Kasumi-1 (cell line): ENCODE measurements at places on chromosomes 1 and 21.

DNA sequence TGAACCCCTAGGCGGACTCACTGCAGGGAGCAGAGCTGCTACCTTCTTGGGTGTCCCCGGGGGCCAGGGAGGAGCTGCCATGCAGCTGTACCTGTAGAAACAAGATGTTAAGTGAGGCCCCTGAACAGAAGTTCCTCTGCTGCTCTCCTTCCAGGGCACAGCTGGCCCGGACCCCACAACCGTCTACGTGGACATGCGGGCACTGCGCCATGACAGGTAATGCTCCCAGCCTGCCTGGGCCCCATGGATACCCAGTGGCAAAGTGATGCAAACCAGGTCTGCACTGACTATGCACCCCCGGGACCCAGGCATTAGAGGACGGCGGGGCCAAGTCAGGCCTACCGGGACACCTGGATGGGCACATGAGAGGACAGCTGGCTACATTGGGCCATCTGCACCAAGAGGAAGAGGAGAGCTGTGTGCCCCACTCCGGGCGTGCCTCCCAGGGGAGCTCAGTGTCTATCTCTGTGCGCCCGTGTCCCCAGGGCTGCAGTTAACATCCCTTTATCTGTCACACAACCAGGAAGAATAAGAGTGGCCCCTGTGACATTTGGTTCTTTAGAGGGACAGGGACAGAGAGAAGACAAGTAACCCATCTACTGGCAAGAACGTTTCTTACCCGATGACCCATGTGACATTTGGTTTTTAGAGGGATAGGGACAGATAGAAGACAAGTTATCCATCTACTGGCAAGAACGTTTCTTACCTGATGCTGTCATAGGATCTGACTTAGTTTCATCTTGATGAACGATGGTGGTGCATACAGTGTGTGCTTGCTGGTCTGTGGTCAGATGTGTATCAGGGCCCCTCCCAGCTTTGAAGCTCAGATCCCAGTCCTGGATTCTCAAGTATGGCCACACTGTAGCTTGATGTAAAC lies 44.1 kb downstream of the S100B start:
- DNase-seq = no peak

DNA sequence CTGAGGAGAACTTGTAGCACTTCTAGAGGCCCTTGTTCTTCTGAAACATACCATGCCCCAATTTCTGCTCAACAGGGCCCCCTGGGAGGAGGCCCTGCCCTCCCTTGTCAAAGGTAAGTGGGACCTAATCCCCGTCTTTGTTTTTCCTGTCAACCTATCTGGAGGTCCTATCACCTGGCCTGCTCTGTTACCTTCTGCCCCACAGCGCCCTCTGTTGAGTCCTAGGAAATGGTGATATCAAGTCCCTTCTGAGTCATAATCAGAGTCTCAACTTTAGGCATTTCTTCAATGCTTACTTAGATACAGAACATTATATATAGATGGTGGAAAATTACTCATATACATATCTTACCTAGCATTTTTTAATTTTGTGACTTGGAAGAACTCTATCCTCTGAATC lies 28.2 kb upstream of the FCRL4 start:
- no peak for DNase-seq

DNA sequence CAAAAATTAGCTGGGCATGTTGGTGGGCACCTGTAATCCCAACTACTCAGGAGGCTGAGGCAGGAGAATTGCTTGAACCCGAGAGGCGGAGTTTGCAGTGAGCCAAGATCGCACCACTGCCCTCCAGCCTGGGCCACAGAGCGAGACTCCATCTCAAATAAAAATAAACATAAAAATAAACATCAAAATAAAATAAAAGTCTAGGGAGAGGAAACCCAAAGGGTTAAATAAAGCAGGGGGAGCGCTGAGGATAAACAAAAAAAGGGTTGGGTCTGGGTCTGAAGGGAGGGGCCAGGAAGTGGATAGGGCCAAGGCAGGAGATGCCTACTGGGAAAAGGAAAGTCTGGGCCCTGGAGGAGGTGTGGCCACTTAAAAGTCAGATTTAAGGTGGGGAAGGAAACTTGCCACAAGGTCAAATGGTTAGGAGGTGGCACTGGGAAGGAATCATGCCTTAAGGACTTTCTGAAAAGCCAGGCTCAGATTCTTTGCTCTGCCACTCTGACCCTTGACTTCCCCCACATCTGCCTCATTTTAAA lies 150.0 kb downstream of the ADSS2 start:
- DNase-seq = no peak

GRCh38 chr1:117120774-117121588 lies 568 bp downstream of the TRIM45 start:
- peak; percentile 79 for DNase-seq

GRCh38 chr1:17233675-17234320 lies 15.1 kb upstream of the PADI3 start:
- DNase-seq = no peak

DNA sequence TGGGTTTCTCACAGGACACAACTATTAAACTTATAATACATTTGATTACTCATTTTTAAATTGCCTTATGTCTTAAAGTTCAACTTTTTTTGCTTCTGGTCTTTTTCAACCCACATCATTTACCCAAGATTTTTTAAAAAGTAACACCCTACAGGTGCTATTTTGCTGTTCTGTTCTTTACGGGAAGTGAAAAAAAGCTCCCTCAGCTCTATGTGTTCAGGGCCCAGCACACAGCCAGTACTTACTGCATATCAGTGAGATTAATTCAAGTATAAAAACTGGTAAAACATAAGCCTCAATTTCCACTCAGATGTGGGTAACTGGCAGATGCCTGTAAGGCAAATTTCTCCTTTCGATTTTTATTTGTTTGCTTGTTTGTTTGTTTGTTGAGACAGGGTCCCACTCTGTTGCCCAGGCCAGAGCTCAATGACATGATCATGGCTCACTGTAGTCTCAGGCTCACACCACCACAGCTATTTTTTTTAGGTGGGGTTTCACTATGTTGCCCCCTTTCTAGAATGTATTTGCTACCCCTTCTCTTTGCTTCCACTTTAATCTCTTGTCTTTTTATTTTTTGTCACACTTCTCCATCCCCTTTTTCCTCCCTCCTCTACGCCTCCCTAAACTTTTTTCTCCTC lies 20.3 kb downstream of the RNASEL start:
- no peak for DNase-seq

DNA sequence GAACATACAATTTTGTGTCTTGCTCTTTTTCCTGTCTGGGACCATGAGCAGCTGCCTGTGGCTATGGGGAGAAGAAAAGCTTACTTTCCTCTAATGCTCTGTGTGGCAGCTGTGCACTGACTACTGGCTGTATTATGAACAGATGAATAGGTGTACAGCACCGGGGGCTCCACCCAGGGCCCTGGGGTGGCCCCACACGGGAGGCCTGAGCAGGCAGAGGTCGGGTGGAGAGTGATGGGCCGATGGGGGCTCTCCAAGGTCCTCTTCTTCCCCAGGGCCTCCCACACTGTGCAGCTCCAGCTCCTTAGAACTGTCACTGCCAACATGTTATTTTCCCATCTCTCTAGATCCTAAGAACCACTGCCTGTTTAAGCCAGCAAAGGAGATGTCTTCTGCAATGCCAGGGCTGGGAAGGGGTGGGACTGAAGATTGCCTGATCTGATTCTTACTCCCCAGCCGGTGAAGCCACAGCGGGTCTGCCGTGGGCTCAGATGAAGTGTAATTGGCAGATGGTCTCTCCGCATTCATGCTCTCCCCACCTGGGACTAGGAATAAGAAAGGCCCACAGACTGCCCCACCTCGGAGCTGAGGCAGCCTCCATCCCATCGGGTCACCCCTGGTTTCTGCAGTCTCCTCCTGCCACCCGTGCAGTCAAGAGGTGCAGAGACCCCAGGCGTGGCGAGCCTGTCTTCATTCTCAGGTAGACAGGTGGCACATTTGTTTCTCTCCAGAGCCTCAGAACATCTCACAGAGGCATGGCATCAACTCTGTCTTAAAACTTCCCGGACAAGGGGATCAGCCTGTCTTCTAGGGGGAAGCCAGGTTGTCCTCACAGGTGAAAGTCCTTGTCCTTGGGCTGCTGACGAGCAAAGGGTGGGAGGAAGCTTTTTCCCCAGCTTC lies 186.5 kb upstream of the GALNT2 start:
- no peak for DNase-seq

DNA sequence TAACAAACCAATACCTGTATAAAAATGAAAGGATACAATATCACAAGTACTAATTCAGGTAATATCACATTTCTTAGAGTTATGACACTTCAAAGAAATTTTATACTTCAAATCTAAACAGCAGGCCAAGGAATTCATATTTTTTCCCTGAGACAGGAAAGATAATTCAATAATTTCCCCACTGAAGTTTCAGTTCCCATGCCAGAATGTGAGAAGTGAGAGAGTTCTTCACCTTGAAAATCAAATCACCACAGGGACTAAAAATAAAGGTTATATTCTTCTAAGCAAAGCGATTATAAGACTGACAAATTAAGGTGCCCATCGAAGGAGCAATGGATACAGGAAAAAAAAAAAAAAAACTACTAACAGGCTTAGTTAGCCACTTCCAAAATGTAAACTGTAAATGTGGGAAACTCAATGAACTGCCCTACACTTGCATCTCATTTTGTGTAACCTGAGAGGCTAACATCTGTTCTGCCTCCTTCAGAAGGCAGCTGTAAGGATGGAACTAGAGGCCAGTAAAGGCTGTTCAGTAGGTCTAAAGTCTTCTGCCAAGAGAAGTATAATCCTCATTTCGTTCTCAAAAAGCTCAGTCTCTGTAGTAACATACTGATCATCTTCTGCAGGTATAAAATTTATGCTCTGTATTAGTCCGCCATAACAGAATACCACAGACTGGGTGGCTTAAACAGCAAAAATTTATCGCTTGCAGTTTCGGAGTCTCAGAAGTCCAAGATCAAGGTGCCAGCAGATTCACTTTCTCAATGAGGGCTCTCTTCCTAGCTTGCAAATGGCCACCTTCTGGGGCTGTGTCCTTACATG lies 127.8 kb downstream of the RERE start:
- DNase-seq = no peak

DNA sequence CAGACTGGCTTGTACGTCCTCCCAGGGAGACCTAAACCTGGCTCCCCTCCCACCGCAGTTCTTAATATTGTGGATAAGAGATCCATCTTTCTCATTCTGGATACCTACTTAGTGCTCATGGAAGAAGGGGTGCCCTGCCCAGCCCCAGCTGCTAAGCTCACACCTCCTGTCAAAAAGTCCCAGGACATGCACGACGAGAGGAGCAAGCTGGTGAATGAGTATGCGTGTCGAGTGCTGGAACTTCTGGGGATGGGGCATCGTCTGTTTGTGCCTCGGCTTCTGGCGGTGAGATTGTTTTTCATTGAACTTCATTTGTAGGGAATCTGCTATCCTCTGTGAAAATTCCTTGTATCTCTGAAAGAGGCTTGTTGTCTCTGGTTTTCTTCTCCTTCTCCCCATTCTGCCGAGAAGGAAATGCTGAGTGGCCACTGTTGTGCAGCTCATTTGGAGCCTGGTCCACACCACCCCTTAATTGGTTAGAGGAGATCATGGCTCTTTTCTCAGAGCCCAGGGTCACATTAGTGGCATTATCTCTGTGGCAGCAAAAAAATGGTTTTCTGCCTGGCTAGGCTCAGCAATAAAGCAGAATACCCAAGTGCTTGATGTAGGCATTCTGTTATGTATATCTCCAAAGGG lies 199.4 kb upstream of the CACYBP start:
- DNase-seq = no peak

- no peak for DNase-seq
These were observed 1.0 kb upstream of the KRTAP13-3 start for GRCh38 chr21:30426731-30427130.

DNA sequence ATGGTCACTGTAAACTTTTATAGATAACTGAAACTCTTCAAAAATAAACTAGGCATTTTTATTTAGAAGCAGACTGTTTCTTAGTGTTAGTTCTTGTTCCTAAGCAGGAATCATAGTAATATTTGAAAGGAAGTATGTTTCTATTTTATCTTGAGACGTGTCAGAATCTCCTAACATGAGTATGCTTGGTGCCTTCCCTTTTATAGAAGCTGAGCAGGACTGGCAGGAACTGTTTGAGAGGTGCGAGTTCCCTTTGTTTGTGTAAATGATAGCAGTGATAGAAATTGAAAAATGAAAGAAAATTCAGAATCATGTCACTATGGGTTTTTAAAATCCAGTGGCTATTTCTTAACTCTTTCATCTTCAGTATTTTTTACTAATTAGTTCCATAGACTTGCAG lies 56.9 kb downstream of the LRRC8D start:
- DNase-seq = no peak

- DNase-seq = no peak
These were observed 426.3 kb upstream of the CHRM3 start for GRCh38 chr1:238960071-238960470.

DNA sequence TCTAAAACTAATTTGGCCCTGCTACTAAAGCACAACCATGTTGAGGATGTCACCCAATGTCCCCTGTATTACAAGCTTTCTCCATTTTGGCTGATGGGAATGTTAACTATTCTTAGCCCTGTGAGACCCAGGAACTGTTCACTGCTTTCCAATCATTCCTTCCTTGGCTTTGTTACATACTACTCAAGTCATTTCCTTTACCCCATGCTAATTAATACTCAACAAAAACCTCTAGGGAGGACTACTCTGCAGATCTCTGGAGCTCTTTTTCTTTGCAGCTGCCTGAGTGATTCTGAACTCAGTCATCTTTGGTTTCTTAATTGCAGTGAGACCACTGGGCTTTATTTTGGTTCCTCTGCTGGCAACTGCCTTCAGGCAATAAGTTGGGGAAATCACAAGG lies 23.3 kb upstream of the RPE65 start:
- DNase-seq = no peak

- DNase-seq = peak; percentile 72
These were observed 8.5 kb upstream of the ERG start for GRCh38 chr21:38506661-38507281.

DNA sequence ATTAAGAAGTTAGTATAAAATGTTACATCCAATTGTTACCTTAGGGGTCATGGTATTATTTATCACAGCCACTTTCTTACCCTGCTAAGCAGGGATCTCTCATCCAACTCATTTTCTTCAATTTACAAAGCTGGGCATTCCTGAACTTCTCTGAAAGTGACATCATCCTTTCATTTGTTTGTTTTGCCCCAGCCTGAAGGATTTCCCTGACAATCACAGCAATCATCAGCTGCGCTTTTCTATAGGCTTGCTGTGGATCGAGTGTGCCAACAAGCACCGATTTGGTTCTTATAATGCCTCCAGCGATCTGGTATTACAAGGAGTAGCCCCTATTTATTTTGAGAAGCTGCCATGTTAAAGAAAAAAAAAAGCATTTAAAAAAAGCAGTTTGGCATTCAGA lies 240.2 kb downstream of the USH2A start:
- DNase-seq = no peak

DNA sequence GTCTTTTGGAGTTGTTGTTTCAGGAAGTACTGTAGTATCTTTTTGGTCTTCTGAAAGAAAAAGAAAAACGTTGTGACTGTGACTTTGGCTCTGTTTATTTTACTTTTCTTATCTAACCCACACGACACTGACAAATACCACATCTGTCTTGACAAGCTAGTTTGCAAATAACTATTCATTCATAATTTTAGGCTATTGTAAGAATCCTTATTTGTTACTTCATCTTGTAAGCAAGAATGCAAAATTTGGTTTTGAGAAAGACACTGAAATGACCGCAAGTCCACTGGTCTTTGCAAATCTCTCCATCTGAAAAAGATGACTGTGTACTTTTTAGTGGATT lies 12.7 kb downstream of the TGFB2 start:
- DNase-seq = no peak

GRCh38 chr1:164950541-164950986 lies 391.6 kb downstream of the PBX1 start:
- DNase-seq = no peak

- DNase-seq = no peak
These were observed 80.6 kb upstream of the IPO9 start for GRCh38 chr1:201748335-201748734.
